ENCODE measurements at places on chromosomes 4 and X.

GRCh38 chr4:98929341-98930267 lies 671 bp upstream of the EIF4E start:
- DNase-seq, result peak; percentile 99

DNA sequence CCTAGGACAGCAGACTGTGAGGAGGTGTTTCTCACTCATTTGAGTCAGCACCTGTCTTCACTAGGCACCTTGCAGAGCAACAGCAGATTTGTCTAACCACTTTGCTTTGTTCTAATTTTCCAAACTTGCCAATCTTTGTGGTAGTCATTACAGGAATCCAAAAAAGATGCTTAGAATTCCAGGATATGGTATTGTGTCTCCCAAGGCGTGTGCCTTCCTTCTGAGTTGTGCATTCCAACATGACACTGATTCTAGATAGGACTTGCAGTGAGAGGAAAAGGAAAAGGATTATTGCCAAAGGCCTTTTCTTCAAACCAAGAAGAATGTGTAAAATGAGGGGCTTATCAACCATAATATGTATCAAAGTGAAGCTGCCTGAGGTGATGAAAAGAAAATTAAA lies 126.2 kb downstream of the MAPK10 start:
- DNase-seq, result peak; percentile 34

- peak; percentile 95 for DNase-seq
Measured at GRCh38 chrX:23503835-23504539, 163.3 kb upstream of the PRDX4 start.

GRCh38 chr4:89273741-89274141 lies 33.9 kb downstream of the GPRIN3 start:
- no peak for DNase-seq

DNA sequence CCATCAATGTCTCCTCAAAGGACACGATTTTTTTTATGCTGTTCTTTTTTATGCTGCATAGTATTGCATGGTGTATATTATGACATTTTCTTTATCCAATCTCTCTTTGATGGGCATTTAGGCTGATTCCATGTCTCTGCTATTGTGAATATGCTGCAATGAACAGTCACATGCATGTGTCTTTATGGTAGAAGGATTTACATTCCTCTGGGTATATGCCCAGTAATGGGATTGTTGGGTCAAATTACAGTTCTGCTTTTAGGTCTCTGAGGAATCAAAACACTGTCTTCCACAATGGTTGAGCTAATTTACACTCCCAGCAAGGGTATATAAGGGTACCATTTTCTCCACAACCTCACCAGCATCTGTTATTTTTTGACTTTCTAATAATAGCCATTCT lies 113.9 kb downstream of the GRIA3 start:
- no peak for DNase-seq

- DNase-seq, result no peak
Measured at GRCh38 chrX:39125834-39126233, 324.6 kb downstream of the MID1IP1 start.

DNA sequence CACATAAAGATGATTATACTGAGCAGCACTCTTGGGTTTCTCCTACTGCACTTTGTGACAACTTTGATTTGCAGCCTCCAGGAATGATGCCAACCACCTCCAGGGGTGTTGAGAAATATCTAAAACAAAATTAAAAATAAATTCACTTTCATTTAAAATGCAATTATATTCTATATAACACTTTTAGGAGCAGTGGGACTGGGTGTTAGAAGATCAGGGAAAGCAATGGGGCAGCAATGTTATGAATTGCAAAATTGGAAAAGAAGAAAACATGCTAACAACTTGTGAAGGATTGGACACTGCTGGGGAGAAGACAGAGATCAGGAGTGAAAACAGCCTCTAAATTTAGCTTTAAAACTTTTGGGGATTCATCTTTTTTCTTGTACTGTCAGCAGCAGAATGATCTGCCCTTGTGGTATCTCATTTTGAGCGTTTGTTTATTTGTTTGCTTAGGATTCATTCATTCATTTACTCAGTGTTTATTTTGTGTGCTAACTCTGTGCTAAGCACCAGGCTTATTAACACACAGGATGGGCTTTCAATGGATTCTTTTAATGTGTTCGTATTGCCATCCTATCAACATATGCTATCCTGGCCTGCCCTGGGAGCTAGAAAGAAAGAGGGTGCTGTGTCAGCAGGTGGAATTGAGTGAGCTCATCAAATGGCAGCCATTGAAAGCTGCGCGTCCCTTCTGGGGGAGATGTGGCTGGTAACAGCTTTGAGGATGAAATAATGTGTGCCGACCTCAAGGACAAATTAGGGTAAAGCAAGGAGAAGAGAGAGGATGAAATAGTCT lies 96.5 kb downstream of the FRMPD4 start:
- DNase-seq, result no peak

GRCh38 chrX:24859211-24859841 lies 156.4 kb downstream of the ARX start:
- DNase-seq, result no peak

GRCh38 chr4:15682242-15683142 lies 865 bp downstream of the FAM200B start:
- DNase-seq, result peak; percentile 13

All from kidney tubule cell (primary cell).